ENCODE measurements at places on chromosomes 12 and 14. TPM values are rescaled to one million over a fixed set of nuclear protein-coding genes. Genes with fewer than 3 reads are reported as not detected.

GRCh38 chr14:87745507-87746118 is 247.4 kb downstream of the GALC start:
- no peak for DNase-seq

DNA sequence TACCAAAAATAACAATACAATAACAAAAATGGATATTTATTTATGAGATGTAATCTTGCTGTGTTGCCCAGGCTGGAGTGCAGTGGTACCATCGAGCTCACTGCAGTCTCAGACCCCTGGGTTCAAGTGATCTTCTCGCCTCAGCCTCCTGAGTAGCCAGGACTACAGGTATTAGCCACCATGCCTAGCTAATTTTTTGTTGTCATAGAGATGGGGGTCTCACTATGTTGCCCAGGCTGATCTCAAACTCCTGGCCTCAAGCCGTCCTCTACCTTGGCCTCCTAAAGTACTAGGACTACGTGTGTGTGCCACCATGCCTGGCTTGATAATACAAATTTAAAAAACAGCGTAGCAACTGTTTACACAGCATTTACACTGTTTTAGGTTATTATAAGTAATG is 23.1 kb downstream of the ARHGAP5 start:
- DNase-seq: no peak

GRCh38 chr12:74689071-74689655 is 151.5 kb downstream of the ATXN7L3B start:
- DNase-seq: no peak

DNA sequence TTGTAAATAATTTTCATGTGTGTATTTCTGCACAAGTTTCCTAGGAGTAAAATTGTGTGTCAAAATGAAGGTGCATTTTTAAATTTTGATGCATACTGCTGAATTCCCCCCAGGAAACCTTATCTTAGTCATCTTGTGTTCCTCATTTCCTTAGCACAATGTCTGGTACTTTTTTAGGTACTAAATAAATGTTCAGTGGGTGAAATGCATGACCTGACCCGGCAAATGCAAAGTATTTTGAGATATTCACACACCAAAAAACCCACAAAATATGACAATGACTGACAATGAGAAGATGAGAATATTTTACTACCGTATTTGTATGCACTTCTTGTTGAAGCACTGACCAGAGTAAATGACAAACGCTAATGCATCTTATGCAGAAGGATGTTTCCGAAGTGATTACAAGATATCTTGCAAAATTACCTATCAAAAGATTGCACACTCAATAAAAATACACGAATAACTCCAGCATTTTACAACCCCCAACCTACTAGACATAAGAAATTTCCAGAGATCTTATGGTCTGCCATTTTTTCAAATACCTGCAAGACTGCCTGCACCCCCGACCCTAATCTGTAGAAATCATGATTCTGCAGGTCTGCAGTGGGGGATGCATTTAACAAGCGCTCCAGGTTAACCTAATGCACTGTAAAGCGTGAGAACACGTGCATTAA is 895 bp upstream of the PRKAB1 start:
- no peak for DNase-seq

- DNase-seq: no peak
Observed at GRCh38 chr14:84420221-84420620, 1109.7 kb upstream of the FLRT2 start.

DNA sequence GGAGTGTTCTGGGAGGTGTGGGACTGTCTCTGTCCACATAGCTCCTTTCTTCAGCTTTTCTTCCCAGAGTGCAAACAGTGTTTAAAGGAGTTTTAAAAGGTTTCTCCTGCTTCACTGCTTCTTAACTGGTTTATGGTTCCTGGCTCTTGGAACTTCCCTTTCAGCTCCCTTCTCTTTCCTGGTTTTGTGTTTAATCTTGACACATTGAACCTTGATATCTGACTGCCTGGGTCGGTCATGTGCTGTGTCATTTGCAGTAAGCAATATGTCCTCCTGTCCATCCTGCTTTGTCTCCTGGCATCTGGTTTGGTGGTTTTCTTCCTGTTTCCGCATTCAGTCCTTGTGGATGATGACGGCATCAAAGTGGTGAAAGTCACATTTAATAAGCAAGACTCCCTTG is 2.2 kb downstream of the TMEM106C start:
- no peak for DNase-seq

GRCh38 chr12:124045671-124046455 is 72.8 kb downstream of the ZNF664 start:
- DNase-seq: no peak

DNA sequence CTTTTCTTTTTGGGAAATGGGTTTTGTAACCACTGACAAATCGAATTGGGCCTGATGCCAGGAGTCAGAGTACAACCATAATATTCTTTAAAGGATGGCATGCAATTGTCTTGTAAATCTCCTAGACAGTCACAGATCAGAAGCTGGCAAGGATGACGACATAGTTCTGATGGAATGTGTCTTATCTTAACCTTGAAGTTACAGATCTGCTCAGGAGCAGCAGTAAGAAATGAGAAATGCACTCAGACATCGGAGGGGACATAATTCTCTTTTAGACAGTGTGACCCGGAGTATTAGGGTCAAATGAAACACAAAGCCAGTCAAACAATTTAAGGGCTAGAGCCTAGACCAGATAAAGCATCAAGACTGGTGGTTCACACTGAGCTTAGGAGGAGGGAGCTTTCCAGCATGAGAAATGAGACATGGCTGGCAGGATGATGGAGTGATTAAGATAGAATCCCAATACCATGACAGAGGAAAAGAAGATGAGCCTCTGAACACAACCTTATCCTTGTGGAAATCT is 17.5 kb downstream of the CBX5 start:
- DNase-seq: no peak

GRCh38 chr12:76544601-76545261 is 14.8 kb downstream of the OSBPL8 start:
- DNase-seq: no peak

- DNase-seq: no peak
Observed at GRCh38 chr14:60188115-60188514, 22.9 kb upstream of the DHRS7 start.

GRCh38 chr12:121300083-121300819 is 3.7 kb upstream of the CAMKK2 start:
- peak; percentile 12 for DNase-seq

- no peak for DNase-seq
Observed at GRCh38 chr14:65720743-65721142, 308.2 kb downstream of the FUT8 start.

- no peak for DNase-seq
Observed at GRCh38 chr12:108772247-108772646, 40.9 kb upstream of the CORO1C start.

- DNase-seq: no peak
Observed at GRCh38 chr12:30010071-30011052, 226.6 kb upstream of the TMTC1 start.

- DNase-seq: no peak
Observed at GRCh38 chr12:104866291-104866690, 91.8 kb downstream of the SLC41A2 start.

DNA sequence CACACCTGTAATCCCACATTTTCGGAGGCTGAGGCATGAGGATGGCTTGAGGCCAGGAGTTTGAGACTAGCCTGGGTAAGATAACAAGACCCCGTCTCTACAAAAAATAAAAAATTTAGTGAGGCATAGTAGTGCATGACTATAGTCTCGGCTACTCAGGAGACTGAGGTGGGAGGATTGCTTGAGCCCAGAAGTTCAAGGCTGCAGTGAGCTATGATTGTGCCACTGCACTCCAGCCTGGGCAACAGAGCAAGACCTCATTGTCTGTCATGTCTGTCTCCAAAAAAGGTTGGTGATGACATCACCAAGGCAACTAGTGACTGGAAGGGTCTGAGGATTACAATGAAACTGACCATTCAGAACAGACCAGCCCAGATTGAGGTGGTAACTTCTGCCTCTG is 83.5 kb upstream of the COCH start:
- DNase-seq: no peak

DNA sequence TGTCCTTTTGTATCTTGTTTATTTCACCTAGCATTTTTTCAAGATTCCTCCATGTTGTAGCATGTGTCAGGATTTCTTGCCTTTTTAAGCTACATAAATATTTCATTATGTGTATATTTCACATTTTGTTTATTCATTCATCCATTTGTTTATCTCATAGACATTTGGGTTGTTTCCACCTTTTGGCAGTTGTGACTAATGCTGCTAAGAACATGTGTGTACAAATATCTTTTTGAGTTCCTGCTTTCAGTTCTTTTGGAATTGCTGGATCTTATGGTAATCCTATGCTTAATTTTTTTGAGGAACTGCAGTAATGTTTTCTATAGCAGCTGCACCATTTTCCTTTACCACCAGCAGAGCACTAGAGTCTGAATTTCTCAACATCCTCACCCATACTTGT is 62.4 kb downstream of the SCN8A start:
- no peak for DNase-seq

DNA sequence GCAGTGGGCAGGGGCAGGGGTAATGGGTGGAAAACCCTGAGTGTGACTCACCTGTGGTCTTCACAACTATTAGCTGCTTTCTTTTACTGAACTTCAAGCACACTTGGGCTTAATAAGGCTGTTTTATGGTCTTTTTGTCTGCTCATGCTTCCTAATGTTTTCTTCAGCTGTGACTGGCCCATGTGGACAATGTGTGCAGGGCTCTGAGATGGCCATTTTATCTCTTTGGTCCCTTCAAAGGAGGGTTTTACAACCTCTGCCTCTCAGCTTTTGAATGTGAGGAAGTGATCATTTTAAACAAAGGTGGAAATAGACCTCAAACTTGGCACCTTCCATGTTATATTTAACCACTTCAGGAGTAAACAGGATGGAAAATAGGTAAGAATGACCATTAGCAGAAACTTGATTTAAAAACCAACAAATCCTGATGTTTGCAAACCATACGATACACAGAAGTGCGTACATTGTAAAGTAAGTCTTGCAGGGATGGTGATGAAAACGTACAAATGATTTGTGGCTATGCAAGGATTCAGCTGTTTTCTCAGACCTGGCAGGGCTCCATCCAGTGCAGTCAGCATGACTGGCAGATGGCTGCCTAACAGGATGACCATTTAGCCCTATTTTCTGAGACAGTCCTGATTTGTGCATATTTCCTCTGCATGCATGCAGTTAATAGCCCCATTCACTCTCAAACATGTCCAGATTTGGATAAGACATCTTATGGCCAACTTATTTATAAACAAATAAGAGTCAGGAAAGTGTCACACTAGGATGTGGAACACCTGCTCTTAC is 103.2 kb downstream of the SLC38A4 start:
- no peak for DNase-seq

GRCh38 chr12:19245106-19245505 is 115.6 kb downstream of the PLEKHA5 start:
- no peak for DNase-seq

DNA sequence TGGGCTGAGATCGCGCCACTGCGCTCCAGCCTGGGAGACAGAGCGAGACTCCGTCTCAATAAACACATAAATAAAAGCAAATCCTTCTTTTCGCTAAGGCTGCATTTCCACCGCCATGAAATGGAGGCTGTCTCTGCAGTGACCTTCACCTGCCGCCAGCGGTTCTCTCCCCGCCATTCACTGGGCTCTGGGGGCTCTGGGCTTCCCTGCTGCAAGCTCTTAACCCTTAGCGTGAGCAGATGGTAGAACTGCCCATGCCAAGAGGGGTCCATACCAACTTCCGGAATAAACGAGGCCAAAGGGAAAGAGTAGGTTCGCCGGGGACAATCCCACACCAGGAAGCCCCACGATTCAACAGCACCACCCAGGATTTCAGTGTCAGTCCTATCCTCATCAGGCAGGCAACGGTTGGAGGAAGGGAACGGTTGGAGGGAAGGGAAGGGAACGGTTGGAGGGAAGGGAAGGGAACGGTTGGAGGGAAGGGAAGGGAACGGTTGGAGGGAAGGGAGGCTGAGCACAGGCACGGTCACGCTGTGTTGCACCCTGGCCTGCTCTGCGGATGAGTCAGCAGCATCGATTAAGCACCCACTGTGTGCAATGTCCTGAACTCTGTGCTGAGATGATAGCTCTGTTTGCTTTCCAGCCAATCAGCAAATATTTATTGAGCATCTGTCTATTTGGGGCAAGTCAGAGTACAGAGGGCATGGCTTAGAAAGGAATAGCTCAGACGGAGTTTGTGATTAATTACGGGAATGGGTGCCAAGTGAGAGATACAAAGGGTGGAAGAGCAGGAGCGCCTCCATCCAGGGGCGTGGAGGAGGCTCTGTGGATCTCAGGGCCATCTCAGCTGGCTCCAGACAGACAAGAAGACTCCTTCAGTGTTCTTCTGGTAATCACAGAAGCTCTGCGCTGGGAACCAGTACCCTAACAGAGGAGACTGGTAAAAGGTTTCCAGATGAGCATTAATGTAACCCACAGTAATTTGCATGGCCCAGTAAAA is 77.9 kb downstream of the NINJ2 start:
- DNase-seq: no peak

GRCh38 chr14:100240668-100241032 is 1.7 kb downstream of the YY1 start:
- DNase-seq: no peak

DNA sequence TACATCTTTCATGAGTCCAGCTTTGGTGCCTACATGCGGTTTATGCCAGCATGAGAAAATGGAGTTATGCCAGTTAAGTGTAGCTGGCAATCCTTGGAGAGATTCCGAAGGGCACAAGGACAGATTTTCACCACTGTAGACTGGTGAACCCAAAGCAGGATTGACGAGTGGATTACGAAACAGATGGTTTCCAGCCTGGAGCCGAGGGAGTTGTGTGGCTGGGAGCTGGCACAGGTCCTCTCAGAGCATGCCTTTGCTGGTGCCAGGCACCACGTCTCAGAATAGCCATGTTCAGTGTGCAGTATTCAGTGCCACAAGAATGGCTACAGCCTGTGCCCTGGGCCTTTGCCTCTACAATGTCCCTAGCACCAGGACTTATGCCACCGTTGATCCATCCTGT is 13.2 kb downstream of the KCNH3 start:
- DNase-seq: peak; percentile 52

DNA sequence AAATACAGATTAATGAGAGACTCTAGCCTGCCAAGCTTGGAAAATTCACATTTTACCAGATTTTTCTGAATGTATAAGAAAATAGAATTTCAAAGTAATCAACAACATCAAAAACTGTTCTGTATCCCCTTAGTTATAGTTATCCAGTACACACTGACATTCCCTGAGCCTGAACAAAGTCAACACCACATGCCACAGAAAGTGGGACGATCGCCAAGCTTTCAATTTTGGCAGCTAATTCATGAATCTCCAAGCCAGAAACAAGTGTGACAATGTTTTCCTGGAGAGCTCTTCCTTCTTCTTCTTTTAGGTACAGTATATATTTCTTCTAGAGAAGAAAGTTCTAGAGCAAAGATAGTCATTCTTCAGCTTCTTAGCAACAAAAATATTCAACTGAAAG is 290.2 kb downstream of the PRKD1 start:
- no peak for DNase-seq

GRCh38 chr12:117038023-117038680 is 61.1 kb downstream of the TESC start:
- peak; percentile 56 for DNase-seq

PLEKHD1 gene
- 0.14 TPM for total RNA-seq

PTPN6 gene
- 18.7 TPM for total RNA-seq

PRH2 gene
- not detected for total RNA-seq

MBIP gene
- total RNA-seq: 19.3 TPM

MYO1H gene
- total RNA-seq: not detected

HPD gene
- total RNA-seq: 17.4 TPM

INHBC gene
- not detected for total RNA-seq

All from posterior vena cava (tissue), 2 donors.